ENCODE measurements at places on chromosomes 4 and X.

- no peak for DNase-seq
Measured at GRCh38 chrX:101210630-101211029, 9.0 kb upstream of the DRP2 start.

- no peak for DNase-seq
Measured at GRCh38 chr4:37837446-37837845, 11.0 kb downstream of the PGM2 start.

DNA sequence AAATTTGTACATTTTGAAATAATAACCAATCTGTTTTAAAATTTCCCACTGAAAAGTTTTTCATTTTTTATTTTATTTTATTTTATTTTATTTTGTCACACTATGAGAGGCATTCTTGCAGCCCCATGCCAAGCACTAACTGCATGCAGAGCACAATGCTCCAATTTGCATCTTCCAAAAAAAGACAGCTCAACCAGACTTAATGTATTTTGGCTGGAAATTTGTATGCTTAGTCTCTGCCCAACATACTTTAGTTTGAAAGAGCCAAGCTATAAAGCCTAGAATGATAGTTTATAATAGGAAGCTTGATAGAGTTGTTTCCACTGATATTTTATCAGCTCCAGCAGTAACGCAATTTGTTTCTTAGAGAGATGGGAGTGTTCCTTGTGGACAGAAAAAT, 235.5 kb downstream of the GALNTL6 start:
- no peak for DNase-seq

- no peak for DNase-seq
Measured at GRCh38 chrX:41982953-41983352, 59.6 kb upstream of the CASK start.

DNA sequence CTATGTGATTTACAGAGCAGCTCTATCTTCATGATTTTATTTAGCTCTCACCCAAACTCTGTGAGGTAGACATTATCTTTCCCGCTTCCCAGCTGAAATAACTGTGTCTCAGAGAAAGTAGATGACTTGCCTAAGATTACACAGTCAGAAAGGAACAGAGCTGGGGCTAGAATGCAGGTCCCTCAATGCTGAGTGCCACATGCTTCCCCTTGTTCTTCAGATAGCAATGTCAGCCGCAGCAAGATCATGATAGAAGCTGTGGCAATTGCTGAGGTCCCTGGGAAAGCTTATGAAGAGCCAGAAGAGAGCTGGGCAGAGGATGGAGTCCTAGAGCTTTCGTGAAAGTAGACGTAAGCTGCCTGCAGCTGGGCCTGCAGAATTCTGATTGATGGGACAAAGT, 11.1 kb upstream of the GABRE start:
- DNase-seq, result no peak

GRCh38 chrX:12929701-12930100, 23.3 kb downstream of the TLR8 start:
- DNase-seq, result no peak

DNA sequence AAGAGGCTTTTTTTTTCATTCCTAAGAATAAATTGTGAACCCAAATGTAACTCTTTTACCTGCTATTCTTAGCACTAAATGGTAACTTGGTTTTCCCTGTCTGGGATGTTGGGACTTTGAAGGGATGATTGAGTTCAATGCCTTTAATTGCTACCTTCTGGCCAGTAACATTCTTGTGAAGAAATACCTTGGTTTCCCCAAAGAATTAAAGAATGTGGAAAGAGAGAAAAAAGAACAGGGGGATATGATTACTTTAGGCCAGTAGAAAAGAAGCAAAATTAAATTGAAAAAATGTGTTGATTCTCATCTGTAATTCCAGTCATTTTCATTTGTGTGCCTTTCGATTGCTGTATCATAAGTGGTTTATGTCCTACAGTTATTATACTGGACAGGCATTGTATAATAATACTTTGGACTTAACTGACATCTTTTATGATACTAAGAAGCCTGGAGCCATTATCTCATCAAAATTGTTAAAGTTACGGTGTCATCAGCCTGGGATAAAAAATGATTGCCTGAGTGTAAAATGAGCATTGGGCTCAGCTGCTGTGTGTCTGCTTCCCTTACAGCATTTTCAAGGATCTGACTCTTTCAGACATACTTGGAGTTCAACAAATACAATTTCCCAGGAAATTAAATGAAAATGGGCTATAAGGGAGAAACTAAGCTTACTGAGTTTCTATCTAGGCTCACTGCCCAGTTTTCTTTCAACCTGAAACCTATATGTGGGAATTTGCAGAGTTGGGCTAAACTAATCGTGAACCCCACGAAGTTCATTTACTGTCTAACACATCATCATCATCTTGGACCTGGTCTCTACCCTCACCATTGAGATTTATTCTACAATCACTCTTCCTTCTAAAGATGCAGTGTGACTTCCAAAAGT, 146.3 kb downstream of the SHROOM3 start:
- DNase-seq, result no peak

DNA sequence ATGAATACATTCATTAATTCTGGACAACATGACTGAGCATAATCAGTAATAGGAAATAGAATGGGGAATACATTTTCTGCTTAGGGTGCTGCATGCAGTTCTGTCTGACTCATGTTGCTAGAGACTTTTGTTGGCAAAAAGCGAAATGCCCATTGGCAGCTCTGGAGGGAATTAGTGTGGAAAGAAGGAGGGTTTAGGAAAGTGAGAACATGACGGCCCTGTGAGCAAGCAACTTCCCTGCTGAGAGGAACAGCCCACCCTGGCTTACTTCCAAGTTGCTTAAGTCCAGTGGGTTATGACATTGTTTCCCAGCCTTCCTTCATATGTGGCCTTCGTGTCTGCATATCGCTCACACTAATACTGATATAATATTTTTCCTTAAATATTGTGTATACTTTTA, 13.8 kb downstream of the MAD2L1 start:
- no peak for DNase-seq

GRCh38 chr4:28490669-28491068, 1630.0 kb downstream of the STIM2 start:
- no peak for DNase-seq

- no peak for DNase-seq
Measured at GRCh38 chrX:103573202-103573601, 12.1 kb upstream of the TCEAL4 start.

DNA sequence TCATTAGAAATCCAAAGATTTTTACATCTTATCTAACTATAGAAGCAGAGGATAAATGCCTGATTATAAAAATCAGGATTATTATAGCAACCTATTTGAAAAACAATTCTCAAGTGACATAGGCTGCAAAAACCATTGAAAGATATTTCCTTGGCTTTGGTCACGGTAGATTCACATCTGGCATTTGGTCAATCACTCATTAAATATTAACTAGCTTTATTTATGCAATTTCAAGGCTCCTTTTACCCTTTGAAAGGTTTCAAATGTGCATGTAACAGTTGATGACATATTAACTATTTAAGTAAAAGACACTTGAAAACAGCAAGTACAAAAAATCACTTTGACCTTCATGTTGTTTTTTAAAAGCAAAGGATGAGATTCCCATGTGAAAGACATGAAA, 98.1 kb downstream of the MMRN1 start:
- DNase-seq, result no peak

GRCh38 chrX:70219938-70220764, 14.3 kb upstream of the AWAT1 start:
- no peak for DNase-seq

DNA sequence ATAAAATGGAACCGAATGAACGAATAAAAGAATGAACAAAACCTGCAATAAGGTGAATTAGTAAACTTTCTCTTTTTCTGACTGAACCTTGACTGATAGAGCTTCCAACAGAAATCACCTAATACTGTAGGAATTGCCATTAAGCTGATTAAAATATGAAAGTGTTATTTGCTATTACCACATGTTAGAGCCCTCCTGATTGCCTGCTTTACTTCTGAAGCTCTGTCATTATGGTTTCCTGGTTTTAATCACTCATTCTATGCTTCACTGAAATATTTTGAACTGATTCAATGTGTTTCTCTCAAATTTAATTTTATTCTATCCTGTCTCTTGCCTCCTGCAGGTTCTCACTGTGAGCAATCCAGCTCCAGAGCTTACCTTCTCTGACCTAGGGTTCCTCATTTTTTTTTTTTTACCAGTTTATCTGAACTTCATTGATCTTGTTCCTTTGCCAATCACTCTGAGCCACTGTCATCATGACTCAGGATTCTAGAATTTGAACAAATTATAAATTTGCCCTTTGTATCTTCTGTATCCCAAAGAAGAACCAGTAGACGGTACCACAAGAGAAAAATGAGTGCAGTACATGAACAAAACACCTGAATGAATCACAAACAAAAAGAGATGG, 48.1 kb upstream of the UGT2B15 start:
- no peak for DNase-seq

- no peak for DNase-seq
Measured at GRCh38 chr4:37455301-37456131, 211.0 kb downstream of the NWD2 start.

DNA sequence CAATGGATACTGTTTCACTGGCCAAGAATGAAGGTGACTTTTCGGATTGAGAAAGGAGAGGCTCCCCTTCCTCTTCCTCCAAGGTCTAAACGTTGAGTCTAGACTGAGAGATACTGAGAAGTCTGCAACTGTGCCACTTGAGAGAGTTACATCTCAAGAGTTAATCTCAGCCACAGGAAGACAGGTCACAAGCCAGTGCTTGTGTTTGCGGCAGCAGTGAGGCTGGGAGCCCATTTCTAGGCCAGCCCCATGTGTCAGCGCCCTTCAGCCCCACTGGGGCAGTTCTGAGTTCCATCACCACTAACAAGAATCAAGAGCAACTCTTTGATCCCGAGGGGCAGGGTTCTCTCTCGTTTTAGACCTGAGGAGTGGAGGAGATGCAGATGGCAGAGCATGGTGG, 7.3 kb upstream of the SEC24D start:
- no peak for DNase-seq

DNA sequence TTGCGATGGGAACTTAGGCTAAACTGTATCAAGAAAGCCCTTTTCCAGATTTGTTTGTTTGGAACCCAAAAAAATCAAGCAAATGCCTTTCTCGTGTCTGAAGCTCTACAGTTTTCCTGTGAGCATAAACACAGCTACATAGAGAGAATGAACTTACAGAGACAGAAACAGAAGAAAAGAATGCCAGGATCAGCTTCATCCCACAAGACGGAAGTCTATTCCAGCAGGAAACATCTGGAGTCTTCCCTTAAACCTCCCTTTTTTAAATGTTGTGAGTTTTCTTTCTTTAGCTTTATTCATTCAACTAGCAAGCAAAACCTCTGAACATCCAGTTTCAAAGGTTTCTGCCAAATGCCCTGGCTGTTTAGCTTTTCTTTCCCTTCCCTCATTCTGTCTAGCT, 32.6 kb upstream of the ZFP42 start:
- no peak for DNase-seq

- no peak for DNase-seq
Measured at GRCh38 chr4:158998624-158999023, 104.3 kb upstream of the RAPGEF2 start.

DNA sequence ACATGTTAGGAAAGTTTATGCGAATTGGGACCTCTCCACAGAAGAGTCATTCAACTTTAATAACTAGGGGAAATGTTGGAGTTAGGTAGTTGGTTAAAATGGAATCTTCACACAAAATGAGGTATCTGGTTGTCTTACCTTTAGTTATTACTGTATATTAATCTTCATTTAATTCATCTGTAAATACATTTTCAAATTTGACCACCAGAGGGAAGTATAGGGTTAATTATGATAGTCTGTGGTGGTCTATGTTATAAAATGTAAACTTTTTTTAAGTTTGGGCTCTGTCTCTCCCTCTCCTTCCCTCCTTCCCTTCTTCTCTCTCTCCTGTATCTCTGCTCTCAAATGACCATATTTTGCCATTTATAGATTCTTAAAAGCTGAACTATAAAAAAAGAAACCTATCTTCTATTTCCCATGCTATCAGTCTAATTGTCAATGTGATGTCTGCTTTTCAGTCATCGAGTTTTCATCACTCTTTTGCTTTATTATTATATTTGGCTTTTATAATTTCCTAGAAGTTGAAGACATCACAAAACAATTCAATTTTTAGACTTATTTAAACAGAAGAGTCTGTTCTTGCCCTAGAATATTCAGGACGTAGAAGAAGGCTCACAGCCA, 49.8 kb downstream of the TMEM144 start:
- no peak for DNase-seq

DNA sequence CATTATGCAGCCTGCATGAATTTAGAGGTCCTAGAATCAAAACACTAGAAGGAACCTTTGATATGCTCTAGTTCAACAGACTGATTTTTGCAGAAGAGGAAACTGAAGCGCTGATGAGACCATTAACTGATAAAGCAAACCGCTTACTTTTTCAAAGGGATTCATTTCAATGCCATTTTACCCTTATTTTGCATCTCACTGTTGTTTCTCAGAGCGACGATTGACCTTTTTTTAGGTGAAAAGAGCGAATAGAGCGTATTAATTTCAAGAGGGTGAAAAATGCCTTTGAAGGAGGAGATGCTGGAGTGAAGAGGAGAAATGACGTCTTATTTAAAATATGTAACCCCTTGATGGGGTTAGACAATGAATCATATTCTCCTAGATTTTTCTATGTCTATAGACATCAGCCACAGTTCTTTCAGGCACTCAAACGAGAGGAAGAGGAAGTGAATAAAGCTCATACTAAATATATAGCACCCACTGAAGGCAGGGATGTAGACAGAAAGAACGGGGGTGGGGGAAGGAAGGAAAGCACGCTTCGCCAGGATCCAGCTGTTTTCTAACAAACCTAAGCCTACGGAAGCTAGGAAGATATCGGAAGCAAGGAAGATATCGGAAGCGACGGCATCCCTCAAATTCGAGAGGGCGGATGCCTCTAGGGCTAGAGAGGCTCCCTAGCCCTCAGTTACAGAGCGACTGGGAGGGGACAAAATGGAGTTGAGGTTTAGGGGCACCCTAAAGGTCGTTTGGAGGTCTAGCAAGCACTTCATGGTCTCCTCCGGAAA, 848 bp downstream of the ACSL4 start:
- no peak for DNase-seq

DNA sequence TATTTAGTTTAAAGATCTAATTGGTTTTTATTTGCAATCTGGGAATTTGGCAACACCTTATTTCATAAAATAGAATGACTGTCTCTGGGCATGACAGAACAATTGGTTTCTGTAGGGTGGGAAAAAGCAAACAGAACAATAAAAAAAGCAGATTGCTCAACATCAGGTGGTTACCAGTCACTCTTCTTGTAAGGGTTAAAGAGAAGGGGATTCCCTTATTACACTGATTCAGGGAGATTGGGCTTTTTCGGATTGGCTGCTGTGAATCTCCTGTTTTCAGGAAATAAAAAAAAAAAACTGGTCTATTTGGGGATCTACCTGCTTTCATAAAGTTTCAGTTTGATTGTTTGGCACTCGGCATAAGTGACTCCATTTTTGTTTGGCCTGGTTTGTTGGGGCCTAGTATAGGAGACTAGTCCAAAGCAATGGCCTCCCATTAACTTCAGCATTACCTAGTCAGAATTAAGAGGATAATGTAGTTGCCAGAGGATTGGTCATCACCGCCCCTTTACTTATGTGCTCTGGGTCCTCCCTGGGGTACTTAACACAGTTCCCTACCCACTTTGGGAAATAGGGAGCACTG, 380.5 kb downstream of the IDS start:
- no peak for DNase-seq

- DNase-seq, result no peak
Measured at GRCh38 chr4:18366892-18367291, 345.3 kb upstream of the LCORL start.

GRCh38 chr4:52932591-52933470, 70.7 kb downstream of the RASL11B start:
- no peak for DNase-seq
